Retina (tissue), 1 donor: ENCODE measurements at places on chromosomes 4 and X.

DNA sequence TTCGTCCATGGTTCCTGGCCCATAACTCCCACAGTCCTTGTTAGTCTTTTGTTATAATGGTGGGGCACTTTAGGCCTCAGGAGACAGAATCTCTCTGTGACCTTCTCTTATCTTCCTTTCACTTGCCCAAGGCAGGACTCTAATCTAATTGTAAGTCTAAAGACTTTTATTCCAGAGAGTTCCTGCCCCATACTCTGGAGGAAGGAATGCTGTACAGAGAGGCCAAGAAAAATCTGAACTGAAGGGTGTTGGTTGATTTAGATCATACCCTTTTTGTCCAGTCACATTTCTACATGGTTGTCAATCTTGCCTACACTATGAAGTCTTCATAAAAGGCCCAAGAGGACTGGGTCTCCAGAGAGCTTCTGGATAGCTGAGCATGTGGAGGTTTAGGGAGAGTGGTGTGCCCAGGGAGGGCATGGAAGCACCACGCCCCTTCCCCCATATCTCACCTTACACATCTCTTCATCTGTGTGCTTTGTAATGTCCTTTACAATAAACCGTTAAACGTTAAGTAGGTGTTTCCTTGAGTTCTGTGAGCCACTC is 84.5 kb downstream of the AFF1 start:
- no peak for DNase-seq

GRCh38 chr4:101055392-101055791 is 291.9 kb downstream of the PPP3CA start:
- no peak for DNase-seq

- DNase-seq, result peak; percentile 46
Measured at GRCh38 chr4:3531318-3531878, 824 bp downstream of the LRPAP1 start.

DNA sequence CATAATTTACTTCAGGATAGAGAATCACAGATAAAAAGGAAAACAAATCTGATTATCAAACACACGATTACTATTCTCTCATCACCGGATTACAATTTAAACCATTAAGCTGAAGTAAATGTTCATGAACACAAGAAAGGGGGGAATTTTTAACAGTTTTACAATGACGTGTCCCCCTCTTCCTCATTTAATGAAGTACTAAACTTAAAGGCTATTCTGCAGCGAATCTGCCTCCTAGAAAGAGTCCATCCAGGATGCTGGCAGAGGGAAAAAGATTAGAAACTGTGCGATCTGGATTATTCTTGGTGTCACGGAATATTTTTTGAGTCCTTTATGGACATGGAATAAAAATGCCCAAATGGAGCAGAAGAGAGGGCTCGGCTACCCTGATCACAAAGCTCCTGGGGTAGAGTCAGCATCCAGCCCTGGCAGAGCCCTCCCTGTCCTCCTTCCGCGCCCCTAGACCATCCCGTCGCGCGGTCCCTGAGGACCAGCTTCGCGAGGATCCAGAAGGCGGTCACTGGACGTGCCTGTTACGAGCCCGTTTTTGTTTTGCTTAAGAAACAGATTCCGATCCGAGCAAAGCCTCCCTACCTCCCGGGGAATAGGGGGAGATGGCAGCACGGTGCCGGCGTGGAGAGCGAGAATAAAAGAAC is 1.2 kb downstream of the ELF2 start:
- DNase-seq, result peak; percentile 81

DNA sequence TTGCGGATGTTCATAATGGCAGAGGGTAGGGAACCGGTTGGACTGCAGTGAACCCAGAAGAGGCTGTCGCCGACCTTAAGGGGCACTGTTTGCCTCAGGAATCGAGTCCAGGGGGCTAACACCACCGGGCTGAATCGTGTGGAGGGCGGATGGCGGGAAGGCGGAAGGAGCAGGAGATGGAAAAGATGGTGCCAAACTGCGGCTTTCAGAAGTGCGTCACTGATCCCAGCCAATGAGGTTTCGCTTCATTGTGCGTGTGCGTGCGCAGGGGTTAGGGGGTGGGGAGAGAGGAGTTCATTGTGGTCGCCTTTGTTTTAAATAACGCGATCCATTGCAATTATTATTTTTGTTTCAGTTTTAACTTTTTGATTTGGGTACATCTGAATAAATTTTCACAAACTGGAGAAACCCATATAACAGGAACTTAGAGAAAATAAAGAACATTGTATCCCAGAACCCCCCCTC is at the start of gene NAA11:
TSS of gene NAA11 (minus strand) at position 198 of the 465 bp plus-strand sequence. CDS start at position 14, 184 bp downstream.
- no peak for DNase-seq

DNA sequence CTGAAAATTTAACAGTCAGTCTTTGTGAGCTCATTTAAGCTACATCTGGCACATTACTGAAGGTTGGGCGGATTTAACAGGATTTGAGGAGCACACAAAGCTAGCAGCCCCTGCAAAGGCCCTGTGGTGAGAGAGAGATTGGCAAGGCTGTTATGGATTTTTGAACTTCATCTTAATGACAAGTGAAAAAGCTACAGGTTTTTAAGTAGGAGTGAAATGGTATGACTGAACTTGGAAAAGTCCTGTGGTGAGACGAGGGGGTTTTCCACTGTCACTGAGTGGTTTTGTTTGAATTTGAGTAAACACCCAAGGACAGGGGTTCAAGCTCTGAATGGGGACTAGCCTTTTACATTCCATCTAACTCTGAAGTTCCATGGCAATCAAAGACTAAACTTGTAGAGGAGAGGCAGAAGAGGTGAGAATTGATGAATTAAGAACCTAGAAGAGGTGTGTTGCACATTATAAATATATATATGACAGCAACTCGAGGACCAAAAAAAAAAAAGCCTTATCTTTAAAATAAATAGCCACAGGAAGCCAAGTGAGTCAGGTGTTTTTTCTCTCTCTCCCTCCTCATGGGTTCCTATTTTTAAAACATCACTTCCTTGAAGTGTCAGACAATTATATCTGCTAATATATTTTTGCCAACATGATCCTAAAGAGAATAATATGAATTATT is 47.8 kb upstream of the CLNK start:
- DNase-seq, result no peak

DNA sequence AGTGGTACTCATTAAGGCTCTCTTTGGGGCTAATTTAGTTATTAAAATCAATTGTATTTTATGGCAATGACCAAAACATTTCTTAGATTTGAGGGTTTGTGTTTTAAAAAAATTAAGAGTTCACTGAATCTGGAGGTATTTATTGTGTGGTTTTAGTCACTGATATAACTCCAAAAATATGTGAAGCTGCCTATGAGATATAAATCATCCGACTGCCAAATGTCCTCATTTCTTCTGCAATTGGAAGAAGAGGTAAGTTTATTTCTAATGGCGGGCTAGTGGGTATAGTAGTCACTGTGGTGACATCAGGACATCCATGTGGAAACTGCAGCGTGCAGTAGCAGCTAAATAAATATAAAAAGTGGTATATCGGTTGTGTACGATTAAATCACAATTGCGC is 205.5 kb downstream of the MID1 start:
- DNase-seq, result no peak

DNA sequence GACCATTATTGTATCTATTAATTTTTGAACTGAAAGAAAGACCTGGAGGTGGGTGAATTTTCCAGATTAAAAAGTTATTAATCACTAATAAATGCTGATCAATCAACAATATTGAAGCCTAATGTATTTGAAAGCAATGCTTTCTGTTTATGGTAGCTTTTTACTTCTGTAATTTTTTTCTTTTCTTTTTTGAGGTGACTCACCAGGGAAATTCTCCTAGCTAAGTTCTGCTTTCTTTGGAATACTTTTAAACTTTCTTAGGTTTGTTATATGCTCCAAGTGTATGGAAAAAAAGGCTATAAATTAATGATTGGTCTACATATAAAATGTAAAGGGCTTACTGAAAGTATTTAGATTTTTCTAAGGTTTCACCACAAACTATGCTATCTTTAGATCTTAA is 94.2 kb downstream of the MBNL3 start:
- DNase-seq, result no peak
